ENCODE measurements at places on chromosomes 2 and 18. TPM values are rescaled to one million over a fixed set of nuclear protein-coding genes. Genes with fewer than 3 reads are reported as not detected.

C1QL2 gene
- polyA plus RNA-seq, result not detected

LAMA1 gene
- 1.8 TPM for polyA plus RNA-seq

EGR4 gene
- not detected for polyA plus RNA-seq

GRCh38 chr18:3594760-3595368 lies 144.9 kb downstream of the TGIF1 start:
- no peak for DNase-seq

GRCh38 chr2:152864601-152865149 lies 146.3 kb downstream of the ARL6IP6 start:
- DNase-seq, result no peak
